HEK293T (cell line): ENCODE measurements at places on chromosomes 4 and X.
A peak's percentile ranks its signal among the peaks of the same experiment; 100 is the strongest.

DNA sequence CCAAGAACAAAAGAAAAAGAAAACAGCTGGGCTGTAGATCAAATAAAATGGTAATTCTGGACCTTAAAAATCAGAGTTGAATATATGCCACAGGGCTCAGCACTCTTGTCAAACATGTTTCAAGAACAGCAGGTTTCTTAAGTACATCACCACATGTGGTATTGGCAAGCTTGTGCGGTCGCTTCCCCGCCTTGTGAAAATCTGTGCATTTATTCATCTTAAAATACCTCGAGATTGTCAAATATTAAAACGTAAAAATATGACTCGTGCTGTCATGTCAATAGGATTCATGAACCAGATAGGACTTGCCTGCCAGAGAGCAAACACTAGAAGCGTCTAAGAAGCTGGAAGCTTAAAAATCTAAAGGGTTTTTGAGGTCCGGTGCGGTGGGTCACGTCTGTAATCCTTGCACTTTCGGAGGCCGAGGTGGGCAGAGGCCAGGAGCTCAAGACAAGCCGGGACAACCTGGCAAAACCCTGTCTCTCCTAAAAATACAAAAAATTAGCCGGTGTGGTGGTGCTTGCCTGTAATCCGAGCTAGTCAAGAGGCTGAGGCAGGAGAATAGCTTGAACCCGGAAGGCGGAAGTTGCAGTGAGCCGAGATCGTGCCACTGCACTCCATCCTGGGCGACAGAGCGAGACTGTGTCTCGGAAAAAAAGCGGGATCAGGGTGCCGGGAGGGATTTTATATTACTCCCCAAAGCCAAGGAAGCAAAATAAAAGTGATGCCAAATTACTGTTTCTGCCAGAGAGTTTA lies 40.2 kb upstream of the TMEM154 start:
- no peak for DNase-seq

DNA sequence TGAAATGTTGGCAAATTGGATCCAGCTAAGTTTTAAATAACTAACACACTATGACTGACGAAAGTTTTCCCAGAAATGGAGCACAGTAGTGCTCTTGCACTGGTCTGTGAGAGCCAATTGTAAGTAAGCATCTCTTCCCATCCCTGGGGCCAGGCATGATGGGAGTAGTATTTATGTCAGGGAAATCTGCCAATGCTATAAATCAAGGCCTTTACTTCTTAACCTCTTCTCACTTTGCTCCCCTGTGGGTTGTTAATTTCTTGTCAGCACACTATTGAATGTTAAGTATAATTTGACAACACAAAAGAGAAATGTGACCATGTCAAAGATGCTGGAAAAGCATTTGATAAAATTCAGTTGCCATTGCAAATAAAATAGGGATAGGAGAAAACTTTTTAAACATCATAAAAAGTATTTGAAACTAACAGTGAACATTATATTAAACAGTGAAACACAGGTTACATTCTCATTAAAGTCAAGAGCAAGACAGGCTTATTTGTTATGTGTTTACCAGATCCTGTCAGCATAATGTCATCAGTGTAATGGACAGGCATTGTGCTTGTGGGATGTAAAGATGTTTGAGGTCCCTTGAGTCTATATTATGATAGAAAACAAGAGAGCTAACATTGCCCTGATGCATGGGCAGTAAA lies 5.0 kb downstream of the F8A1 start:
- peak; percentile 14 for DNase-seq

DNA sequence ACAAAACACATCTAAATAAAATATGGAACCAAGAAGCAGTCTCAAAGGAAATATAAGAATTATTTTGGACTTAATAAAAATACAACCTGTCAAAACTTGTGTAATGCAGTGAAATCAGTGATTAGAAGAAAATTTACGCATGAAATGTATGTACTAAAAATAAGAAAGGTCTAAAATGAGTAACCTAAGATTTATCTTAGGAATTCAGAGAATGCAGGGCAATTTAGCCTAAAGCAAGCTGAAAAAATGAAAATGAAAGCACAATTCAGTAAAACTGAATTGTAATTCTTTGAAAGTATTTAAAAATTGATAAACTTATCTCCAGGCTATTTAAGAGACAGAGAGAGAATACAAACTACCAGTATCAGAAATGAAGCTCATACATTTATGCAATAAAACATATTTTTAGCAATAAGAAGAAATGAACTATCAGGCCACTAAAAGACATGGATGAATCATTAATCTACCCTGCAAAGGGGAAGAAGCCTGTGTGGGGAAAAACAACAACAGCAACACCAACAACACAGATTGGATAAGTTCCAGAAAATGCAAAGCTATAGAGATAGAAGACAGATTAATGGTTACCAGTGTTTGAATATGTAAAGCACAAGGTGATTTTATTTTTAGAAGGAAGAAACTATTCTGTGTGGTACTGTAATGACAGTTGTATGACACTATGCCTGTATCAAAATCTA lies 442.0 kb upstream of the ADGRL3 start:
- DNase-seq: no peak

DNA sequence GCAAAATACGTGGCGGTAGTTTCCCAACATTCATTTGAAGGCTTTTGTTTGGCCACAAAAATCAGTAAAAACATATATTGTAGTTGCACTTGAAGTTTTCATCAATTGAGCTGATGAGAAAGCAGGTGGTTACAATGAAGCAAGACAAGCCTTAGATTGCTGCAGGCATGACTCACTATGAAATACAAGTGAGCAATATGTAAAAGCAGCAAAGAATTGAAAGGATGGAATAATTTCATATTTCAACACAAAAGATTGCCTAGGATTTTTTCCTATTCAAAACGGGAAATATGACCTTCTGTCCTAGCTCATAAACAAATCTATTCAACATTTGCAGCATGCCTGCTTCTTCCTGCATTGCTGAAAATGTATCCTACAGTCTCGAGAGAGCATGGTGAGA lies 190.9 kb upstream of the BANK1 start:
- no peak for DNase-seq

DNA sequence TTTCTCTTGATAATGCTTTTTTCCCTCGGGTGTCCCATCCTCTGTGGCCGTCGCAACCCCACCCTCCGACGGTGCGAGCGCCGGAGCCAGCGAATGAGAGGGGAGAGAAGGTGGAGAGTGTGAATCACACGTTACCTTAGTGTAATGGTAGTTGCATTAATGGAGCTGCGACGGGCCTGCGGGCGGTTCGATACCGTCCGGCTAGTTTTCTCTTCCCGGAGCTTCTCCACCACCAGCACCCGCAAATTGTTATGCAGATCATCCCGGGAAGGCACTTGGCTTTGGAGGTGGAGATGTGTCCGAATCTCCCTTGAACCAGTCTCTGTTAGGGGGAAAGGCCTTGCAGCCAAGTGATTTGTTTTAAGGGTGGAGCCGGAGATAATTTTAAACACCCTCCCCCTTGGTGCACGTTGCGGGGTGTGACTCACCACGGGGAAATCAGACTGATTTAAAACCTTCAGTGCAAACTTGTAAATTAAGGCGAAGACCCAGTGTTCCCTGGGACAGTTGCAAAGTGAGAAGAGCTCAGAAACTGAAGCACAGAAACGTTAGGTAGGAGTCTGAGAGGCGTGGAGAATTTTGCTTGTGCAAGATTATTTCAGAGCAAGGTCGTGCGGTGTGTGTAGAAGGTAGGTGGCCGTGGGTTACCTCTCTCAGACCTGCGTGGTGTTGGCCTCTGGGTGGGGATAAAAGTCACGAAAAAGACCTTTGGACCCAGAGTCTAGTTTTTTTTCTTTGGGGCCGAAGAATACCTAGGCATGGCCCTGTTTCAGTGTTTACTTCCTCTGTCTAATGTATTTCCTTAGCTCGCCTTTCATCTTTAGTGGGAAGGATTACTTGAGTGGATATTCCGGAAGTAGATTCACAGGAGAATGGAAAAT lies 1.3 kb downstream of the AFF1 start:
- peak; percentile 35 for DNase-seq

- DNase-seq: no peak
These were observed 16.8 kb upstream of the TIMM8A start for GRCh38 chrX:101365301-101365795.

DNA sequence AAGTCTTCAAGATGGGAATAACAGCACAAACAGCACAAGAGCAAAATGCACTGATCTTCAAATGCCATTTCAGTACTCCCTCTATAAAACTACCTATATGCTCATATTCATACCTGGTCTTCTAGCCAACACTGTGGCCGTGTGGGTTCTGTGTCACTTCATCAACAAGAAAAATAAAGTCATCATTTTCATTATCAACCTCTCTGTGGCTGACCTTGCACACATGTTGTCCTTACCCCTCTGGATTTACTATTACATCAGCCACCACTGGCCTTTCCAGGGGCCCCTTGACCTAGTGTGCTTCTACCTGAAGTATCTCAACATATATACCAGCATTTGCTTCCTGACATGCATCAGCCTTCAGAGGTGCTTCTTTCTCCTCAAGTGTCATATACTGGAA lies 59.6 kb upstream of the GPR174 start:
- DNase-seq: no peak
